Spleen (tissue), 13 donors: ENCODE measurements at places on chromosomes 13 and 19. TPM values are rescaled to one million over a fixed set of nuclear protein-coding genes. Genes with fewer than 3 reads are reported as not detected.

GRCh38 chr19:19866611-19867248, 1.0 kb downstream of the ZNF253 start:
- peak; percentile 78 for DNase-seq

GRCh38 chr19:53980539-53981375, 10.7 kb upstream of the CACNG6 start:
- DNase-seq = no peak

GRCh38 chr19:2974342-2975041, 2.9 kb upstream of the TLE6 start:
- DNase-seq = no peak

The CABP5 gene
- polyA plus RNA-seq = 0.10 TPM

- no peak for DNase-seq
Observed at GRCh38 chr19:21022996-21023395, 2.5 kb downstream of the ZNF430 start.

GRCh38 chr13:96075953-96076543, 13.9 kb upstream of the HS6ST3 start:
- no peak for DNase-seq

DNA sequence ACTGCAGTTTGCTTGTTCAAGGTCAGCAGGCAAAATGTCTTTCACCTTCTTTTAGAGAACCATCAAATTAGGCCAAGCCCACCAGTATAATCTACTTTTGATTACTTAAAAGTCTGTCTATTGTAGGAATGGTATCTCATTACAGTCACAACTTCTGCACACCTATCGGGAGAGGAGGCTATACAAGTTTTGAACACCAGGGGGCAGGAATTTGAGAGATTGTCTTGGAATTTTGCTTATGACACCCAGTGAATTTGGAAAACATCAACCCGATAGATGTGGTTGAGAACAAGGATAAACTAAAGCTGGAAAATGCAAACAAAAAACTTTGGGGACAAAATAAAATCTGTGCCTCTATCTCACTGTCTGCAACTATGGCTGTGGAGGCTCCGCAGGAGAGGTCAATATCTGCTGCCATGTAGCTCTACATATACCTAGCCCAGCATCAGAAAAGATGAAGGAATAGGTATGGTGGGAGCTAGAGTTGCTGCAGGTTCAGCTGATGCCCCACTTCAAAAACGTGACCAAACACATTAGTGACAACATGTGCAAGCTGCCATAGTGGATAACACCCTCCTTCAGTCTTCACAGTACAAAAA, 1299.2 kb upstream of the SPRY2 start:
- no peak for DNase-seq
